Stimulated activated CD4-positive, alpha-beta T cell treated with anti-CD3 and anti-CD28 coated beads, Interleukin-1b, Interleukin-23, amount 100 ng/mL, for 48 hours (primary cell): ENCODE measurements at places on chromosomes 11 and 22.

DNA sequence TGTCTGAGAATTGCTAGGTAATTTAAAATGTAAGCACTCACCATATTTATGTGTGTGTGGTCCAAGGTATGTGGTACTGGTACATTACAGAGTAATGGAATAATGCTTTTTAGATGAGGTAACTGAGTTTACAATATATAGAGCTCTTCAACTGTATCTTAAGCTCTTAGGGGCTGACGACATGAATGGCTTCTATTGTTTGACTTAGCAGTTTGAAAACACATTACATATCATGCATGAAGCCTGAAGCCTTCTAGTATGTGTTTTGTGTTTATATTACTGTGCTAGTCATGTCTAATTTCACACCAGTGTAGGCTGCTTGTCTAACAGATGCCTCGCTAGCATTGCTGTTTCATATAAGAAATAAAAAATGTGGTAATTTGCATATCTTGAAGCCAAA, 37.2 kb downstream of the GAS2 start:
- DNase-seq, result no peak

GRCh38 chr11:121255473-121256125, 37.0 kb upstream of the SC5D start:
- DNase-seq, result no peak

DNA sequence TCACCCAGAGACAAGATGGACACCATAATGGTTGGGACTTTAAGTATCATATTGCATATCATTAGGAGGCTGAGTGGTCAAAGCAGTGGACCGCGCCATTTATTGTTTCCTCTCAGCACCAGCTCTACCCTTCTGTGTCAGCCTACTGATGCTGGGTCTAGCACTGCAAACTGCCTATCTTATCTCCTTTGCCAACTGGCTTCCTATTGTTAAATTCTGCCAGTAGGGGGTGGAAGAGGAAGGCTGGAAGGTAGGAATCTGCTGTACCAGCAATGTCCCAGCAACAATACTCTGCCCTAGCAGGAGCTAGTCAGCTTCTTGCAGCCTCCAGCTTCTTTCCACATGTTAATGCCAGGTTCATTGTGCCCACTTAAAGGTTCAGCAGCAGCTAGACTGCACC, 367.1 kb upstream of the PDGFD start:
- DNase-seq, result no peak

- no peak for DNase-seq
Observed at GRCh38 chr11:130243816-130244215, 70.9 kb downstream of the ZBTB44 start.

GRCh38 chr22:32820131-32821119, 18.9 kb downstream of the TIMP3 start:
- no peak for DNase-seq

- peak; percentile 59 for DNase-seq
Observed at GRCh38 chr11:67996622-67997474, 7.0 kb downstream of the UNC93B1 start.

DNA sequence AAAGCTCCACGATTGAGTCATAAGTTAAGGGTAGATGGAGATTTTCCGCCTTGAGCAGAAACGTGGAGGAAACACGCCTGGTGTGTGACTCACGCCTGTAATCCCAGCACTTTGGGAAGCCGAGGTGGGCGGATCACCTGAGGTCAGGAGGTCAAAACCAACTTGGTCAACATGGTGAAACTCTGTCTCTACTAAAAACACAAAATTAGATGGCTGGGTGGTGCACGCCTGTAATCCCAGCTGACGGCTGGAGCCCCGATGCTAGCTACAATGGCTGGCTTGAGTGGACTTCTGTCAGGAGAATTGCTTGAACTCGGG, 17.3 kb upstream of the DGCR8 start:
- no peak for DNase-seq

DNA sequence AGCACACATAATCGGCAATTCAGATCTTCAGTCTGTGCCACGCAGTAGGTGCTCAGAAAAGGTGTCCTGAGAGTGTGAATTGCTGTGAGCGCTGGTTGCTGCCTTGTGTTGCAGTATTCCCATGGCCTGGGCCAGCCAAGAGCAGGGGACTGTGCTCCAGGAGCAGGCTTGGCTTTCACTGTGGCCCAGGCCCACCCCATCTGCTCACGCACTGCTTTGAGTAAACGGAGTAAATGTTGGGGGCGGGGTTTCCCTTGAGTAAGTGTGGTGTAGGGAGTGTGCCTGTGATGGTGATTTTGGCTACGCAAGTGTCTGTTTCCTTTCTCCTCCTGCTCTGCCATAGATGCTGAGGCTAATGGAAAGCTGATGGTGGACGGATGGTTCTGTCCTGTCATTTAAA, 2.3 kb downstream of the CTTN start:
- no peak for DNase-seq

DNA sequence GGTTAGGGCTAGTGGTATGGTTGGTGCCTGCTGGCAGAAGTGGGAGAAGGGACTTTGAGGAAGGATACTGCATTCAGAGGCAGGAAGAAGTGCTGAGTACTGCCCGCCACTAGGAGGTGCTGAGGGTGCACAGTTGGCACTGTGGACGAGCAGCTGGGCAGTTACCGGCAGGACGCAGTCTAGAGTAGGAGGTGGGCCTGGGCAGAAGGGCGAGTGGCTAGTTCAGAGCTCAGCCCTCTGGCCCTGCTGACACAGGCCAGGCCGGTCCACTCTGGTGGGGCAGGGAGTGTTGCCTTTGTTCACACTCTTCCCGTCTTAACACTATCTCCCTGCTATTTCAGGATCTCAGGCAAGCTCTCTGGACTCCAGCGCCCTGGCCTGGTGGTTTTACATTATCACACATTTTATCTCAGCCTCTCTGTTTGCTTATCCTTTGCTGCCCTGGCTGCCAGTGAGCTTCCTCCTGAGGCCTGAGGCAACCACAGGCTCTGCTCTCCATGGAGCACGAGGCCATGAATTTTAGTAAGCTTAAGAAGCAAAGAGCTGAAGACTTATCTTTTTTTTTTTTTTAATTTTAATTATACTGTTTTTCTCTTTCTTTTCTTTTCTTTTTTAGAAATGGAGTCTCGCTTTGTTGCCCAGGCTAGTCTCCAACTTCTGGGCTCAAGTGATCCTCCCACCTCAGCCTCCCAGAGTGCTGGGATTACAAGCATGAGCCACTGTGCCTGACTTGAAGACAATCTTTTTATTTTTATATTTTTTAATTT, 26.9 kb downstream of the SNAP29 start:
- DNase-seq, result peak; percentile 27

DNA sequence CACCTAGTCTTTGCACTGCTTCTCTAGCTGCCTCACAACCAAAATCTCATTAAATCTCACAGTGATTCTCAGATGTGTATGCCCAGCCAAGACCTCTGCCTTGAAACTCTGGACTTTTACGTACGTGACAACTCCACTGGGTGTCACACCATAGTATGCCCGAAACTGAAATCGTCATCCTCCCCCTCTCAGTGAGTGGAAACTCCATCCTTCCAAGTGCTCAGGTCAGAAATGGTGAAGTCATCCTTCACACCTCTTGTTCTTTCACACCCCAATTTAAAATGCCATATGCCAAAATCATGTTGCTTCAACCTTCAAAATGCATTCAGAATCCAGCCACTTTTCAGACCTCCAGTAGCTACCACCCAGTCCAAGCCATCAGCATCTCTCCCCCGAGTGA, 42.5 kb downstream of the SFI1 start:
- DNase-seq, result peak; percentile 48

- DNase-seq, result no peak
Observed at GRCh38 chr22:23692598-23693291, 1.9 kb downstream of the RGL4 start.
